COLO829 (cell line): ENCODE measurements at places on chromosomes 11 and 22.
A peak's percentile ranks its signal among the peaks of the same experiment; 100 is the strongest.

GRCh38 chr11:124080327-124081001 lies 34.8 kb upstream of the VWA5A start:
- no peak for DNase-seq

GRCh38 chr11:124892146-124892545 lies 5.5 kb downstream of the ROBO4 start:
- no peak for DNase-seq

GRCh38 chr11:10655227-10655626 lies 38.3 kb downstream of the IRAG1 start:
- no peak for DNase-seq

GRCh38 chr11:27012234-27012921 lies 18.5 kb downstream of the FIBIN start:
- DNase-seq: peak; percentile 66

- DNase-seq: no peak
Measured at GRCh38 chr11:32340181-32340580, 95.2 kb downstream of the WT1 start.

DNA sequence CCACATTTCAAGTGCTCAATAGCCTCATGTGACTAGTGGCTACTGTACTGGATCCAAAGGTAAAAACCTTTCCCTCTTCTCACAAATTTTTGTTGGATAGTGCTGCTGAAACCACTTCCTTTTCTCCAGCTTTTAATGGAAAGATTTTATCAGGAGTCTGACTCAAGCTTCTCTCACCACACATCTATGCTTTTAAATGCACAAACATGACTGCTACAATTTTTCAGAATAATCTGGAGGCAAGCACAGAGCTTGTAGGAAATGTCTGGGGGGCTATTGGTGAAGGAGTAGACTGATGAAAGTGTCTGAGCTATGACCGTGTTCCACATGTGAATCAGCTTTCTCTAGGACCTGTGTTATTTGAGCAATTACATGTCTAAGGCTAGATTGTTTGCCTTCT lies 101.1 kb upstream of the FAT3 start:
- no peak for DNase-seq

DNA sequence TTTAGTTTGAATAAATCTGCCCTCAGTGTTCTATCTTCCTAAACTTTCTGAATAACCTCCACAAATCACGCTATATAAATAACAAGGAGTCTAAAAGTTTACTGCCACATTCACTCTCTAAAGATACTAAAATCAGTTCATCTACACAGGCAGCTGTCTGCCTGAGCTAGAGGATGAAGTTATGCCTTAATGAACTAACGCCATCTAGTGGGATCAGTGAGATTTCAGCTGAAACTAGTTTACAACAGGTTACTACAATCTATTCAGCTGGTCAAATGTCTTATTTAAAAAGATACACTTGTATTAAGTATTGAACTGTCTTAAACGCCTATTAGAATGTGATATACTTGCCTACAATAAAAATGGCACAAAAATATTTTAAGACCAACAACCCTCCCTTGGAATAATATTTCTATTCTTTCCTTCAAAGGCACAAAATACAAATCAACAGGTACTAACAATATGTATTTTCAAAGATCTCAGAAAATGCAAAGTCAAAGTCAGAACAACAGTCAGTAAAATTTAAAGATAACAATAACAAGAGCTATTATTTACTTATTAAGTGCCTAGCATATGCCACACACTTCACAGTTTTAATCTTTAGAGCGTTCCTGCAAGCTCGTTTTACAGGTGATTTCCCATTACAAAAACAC lies 84.1 kb downstream of the LARGE2 start:
- DNase-seq: peak; percentile 63

DNA sequence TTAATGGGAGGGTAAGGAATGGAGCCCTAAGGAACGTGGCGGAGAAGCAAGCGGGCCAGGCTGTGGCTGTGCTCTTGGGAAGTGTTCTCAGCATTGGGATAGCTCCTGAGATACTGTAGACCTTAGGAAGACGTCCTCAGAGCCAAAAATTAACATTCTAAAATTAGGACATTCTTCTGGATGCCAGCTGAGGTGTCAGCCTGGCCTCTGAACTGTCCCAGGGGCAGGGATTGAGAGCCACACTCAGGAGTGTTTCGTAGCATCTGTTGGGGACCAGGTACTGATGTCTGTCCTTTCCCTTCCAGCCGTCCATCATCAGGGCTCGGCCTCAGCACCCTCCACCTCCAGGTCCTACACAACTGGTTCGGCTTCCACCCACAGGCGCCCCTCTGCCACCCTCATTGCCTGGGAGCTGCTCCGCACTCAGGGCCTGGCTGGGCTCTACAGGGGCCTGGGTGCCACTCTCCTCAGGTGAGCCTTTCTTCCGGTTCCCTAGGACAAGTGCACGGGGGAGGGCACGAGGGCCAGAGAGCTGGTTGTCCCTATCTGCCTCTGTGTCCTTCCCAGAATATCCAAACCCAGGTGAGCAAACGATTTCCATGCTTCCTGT lies 23.6 kb downstream of the SLC25A18 start:
- no peak for DNase-seq

DNA sequence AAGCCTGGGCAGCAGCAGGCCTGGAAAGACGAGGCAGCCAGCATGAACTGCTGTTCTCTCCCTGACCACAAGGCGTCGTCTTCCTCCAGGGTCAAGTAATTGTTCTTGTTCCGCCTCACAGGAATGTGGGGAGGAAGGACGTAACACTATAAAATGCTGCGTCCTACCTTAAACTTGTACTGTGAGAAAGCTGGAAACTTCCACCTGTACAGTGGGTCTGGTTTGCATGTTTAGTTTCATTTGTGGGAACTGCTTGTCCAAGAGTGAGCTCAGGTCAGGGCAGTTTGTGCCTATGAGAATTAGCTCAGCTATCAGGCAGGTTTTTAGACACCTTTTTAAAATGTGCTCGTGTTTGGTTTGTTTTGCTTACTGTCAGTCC lies 55.2 kb downstream of the PANX1 start:
- DNase-seq: peak; percentile 64

DNA sequence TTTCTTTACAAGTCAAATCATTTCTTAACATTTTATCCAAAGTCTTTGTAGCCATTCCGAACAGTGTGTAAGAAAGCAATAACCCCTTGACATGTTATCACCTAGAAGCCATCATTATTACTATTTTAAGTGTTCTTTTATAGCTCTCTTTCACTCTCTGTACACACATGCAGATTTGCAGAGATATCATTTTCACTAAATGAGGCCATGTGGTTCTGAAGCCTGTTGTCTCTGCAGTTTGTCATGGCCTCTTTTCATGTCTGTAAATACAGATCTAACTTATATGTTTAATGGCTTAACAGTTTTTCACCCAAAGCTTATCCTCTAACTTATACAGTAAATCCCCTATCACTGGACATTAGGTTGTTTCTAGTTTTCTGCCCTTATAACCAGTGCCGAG lies 166.8 kb downstream of the MYO18B start:
- no peak for DNase-seq

DNA sequence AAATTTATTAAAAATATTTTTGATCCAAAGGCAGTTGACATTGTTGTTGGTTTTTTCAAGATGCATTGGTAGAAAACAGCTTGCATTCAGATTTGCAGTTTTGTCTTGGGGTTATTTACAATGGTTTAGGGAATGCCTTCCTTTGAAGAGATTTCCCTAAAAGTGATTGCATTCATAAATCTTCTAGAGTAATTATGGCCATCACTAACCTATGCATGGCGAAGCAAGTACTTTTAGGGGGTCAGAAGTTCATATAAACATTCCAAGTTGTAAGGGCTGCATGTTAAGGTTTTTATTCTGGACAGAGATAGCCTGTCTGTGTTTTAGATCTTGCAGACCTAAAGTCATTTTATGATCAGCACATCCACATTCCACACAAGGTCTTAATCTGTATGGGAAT lies 53.5 kb downstream of the PPFIBP2 start:
- no peak for DNase-seq

- DNase-seq: no peak
Measured at GRCh38 chr22:38783095-38783615, 10.8 kb downstream of the DNAL4 start.

- DNase-seq: no peak
Measured at GRCh38 chr11:6652182-6652581, 3.4 kb downstream of the DCHS1 start.

DNA sequence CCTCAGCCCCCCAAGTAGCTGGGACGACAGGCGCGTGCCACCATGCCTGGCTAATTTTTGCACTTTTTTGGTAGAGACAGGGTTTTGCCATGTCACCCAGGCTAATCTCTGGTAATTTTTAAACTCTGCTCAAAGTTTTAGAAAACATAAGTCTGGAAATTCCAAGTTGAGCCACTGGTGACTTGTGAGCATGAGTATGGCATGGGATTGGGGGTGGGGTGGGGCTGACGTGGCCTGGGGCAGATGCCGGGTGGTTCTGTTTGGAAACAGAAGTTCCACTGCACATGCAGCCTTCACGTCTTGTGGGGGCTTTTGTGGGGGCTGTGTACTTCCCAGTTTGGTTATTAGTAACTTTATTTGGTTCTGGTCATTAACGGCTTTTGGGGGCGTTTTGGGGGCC lies 67.3 kb downstream of the PTPRJ start:
- no peak for DNase-seq

DNA sequence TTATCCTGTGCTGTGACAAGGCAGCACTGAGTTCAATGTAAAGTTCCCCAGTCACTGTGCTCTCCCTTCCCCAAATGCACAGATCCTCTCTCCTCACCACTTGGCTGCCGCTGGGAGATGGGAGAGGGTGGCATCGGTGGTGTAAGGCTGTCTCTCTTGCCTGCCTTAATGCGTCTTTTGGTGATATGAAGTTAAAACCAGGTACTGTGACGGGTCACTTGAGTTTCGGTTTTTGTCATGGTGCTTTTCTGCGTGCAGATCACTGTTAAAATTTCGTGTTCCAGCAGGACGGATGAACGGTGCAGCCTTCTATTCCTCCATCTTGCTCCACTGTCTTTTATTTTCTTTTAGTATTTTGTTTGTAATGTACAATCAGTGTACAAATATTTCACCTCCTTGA lies 18.6 kb downstream of the GLB1L2 start:
- no peak for DNase-seq

- DNase-seq: no peak
Measured at GRCh38 chr11:61874853-61875252, 16.5 kb downstream of the FADS3 start.

- no peak for DNase-seq
Measured at GRCh38 chr11:123437236-123437979, 7.3 kb downstream of the GRAMD1B start.

DNA sequence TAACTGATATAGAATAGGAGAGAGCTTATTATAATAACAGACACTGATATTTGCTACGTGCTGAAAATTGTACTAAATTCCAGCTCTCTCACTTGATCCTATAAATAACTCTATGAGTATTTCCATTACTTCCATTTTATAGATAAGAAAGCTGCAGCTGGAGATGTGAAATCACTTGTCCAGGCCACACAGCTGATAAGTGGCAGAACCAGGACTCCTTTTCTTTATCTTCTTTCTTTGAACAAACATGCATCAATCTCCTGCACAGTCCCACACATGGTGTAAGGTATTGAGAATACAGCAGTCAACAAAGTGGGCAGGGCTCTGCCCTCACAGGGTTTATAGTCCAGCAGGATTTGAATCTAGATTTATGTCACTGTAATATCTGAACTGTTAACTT lies 652.1 kb downstream of the NELL1 start:
- DNase-seq: no peak

- DNase-seq: peak; percentile 53
Measured at GRCh38 chr11:102592634-102593581, 32.2 kb downstream of the MMP20 start.

GRCh38 chr22:41237707-41238569 lies 2.8 kb downstream of the CHADL start:
- no peak for DNase-seq

GRCh38 chr11:65398362-65398910 lies 12.0 kb downstream of the FRMD8 start:
- no peak for DNase-seq

GRCh38 chr11:23851216-23851615 lies 645.6 kb upstream of the LUZP2 start:
- DNase-seq: no peak

DNA sequence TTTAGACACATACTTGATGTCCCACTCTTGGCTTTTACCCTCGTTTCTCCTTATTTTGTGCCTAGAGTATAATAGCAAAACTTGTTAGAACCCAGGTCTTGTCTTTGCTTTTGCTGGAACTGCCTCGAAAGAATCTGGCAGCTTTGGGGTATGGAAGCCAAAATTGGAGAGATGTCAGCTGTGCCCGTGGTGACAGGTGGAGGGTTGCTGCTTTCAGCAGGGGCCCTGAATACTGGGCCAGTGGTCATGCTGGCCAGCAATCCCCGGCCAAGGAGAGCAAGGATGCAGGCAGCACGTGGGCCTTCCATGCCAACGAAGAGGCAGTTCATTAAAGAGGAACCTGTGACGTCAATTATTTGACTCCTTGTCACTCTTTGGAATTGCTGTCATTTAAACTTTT lies 181.1 kb downstream of the HIPK3 start:
- no peak for DNase-seq

GRCh38 chr11:84398017-84398626 lies 1112.0 kb upstream of the CCDC90B start:
- peak; percentile 32 for DNase-seq

DNA sequence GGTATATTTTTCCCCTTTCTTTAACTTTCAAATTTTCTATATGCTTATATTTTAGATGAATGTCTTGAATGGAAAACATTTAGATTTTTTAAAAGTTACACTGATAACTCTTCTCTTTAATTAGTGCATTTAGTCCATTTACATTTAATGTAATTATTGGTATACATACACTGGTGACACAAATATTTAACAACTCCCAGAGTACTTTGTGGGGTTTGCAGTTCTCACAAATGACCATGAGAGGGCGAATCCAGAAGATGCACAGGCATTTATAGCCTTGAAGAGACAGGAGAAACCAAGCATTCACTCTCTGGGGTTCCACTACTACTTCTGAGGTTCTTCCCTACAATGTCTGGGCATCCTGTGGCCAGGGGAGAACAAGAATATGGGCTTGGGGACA lies 125.1 kb downstream of the TIMP3 start:
- peak; percentile 59 for DNase-seq

GRCh38 chr11:32052215-32052614 lies 38.7 kb upstream of the RCN1 start:
- DNase-seq: peak; percentile 75

GRCh38 chr11:123308077-123308476 lies 113.0 kb upstream of the CLMP start:
- no peak for DNase-seq

- peak; percentile 89 for DNase-seq
Measured at GRCh38 chr22:41682033-41682807, 6.4 kb downstream of the SNU13 start.

GRCh38 chr11:110901441-110901840 lies 189.2 kb upstream of the ARHGAP20 start:
- DNase-seq: no peak

DNA sequence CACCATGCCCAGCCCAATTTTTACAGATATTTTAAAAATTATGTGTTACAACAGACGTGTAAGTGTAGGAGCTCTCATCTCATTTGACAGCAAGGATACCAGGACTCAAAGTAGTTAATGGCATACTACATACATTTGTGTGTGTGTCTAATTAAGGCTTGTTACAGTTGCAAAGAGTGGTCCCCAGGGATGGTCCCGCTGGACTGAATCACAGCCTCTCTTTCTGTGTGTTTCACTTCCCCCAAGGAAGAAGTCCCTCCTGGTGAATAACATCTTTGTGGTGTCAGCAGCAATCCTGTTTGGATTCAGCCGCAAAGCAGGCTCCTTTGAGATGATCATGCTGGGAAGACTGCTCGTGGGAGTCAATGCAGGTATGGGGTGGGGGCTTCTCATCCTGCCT lies 17.2 kb downstream of the SLC2A11 start:
- DNase-seq: peak; percentile 94
